ENCODE measurements at places on chromosomes 16 and 17.

GRCh38 chr16:86800894-86801293 is 222.5 kb downstream of the FOXL1 start:
- DNase-seq = no peak

DNA sequence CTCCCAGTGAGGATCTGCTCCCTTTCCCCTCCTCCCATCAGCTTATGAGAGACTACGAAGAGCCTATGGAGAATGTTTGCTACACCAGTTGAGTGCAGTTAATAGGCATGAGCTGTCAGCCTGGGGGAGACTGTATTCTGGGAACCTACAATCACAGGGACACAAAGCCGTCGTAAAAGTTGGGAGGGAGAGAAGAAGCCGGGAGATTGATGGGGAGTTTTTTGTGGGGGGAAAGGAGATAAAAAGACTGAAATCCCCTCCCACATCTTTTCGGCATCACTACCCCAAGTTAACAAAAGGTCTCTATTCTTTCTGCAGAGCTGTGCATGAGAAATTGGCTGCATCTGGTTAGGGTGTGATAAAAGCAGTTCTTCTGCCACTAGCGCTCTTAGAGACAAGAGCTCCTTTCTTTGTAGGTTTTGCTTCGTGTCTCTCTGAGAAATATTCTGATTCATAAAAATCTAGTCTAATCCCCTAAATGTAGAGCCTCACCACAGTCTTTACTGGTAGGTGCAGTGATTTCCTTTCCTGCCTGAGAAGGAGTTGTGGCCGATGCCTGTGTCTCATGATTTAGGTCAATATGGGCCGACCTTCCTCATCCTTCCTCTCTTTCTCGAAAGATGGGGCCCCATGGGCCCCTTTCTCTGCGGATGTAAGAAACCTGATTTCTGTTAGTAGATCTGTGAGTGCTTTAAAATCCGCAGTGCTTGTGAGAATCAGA is 77.4 kb downstream of the BPTF start:
- no peak for DNase-seq

DNA sequence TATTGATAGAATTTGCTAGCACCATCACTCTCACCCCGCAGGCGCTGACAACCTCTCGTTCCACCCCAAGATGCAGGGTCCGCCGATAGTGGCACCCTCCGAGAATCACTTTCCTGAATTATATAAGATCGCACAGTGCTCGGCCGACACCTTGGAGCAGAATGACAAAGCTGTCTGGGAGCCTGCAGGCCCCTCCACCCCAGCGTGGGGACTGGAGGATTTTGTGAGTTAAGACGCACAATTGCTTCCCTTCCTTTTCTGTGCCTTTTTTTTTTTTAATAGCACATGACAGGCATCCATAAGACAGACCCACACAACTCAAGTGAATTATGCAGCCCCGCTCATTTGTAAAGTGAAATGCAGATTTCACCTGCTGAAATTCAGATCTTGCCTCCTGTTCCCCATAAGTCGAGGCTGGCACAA is 155.3 kb downstream of the C16orf78 start:
- no peak for DNase-seq

- peak; percentile 99 for DNase-seq
Measured at GRCh38 chr16:24700549-24701392, 28.7 kb upstream of the TNRC6A start.

DNA sequence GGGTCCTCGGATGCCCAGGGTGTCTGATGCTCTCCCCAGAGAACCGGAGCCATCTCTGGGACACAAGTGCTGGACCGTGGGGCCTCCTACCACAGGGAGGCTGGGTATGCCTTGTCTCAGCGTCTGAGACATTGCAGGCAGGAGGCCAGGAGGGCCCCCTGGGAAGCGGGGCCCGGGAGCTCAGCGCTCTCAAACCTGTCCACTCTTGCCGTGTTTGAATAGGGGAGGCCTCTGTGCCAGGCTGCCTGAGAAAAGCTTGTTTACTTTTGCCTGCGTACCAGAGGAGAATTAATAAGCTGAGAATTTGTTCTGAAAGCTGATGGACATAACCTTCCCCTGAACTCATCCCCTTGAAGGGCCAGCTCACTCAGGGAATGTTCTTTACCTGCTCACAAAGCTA is 163.8 kb downstream of the NTN1 start:
- DNase-seq = no peak
